CD4-positive, alpha-beta T cell treated with Interleukin-1 beta for 1 hour (primary cell): ENCODE measurements at places on chromosomes 4 and X.

DNA sequence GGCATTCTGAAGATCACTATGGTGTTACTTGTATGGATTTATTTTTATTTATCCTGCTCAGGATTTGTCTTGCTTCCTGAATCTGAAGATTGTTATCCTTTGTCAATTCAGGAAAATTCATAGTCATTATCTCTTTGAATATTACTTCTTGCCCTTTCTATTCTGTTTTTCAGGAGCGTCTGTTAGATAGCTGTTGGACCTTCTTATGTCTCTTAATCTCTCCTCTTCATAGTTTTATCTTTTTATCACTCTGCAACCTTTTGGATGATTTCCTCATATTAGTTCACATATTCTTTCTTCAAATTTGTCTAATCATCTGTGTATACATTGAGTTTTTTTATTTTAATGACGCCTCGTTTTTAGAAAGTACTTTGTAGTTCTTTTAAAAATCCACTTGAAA is 19.6 kb downstream of the WDR19 start:
- DNase-seq = no peak

- no peak for DNase-seq
Measured at GRCh38 chr4:163550869-163551267, 56.4 kb downstream of the TMA16 start.

- no peak for DNase-seq
Measured at GRCh38 chr4:129900430-129900953, 804.5 kb downstream of the C4orf33 start.

- DNase-seq = no peak
Measured at GRCh38 chr4:110675426-110675825, 52.5 kb upstream of the PITX2 start.

- no peak for DNase-seq
Measured at GRCh38 chrX:115650916-115651315, 89.9 kb downstream of the PLS3 start.

- no peak for DNase-seq
Measured at GRCh38 chr4:52028970-52029369, 8.8 kb upstream of the LRRC66 start.

DNA sequence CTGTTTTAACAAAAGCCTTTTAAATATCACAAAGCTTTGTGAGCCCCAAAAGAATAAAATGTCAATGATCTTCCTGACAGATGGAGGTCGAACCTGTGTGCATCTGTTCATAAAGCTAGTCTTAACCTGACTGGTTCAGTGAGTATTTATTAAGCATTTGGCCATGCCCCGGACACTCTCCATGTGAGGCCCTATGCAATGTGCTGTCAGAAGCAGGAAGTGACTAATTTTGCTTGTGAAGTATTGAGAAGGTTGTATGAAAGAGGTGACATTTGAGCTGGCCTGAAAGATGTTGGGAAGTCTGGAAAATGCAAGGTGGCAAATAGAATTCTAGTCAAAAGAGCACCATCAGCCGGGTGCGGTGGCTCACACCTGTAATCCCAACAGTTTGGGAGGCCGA is 171.4 kb downstream of the MSL3 start:
- no peak for DNase-seq

DNA sequence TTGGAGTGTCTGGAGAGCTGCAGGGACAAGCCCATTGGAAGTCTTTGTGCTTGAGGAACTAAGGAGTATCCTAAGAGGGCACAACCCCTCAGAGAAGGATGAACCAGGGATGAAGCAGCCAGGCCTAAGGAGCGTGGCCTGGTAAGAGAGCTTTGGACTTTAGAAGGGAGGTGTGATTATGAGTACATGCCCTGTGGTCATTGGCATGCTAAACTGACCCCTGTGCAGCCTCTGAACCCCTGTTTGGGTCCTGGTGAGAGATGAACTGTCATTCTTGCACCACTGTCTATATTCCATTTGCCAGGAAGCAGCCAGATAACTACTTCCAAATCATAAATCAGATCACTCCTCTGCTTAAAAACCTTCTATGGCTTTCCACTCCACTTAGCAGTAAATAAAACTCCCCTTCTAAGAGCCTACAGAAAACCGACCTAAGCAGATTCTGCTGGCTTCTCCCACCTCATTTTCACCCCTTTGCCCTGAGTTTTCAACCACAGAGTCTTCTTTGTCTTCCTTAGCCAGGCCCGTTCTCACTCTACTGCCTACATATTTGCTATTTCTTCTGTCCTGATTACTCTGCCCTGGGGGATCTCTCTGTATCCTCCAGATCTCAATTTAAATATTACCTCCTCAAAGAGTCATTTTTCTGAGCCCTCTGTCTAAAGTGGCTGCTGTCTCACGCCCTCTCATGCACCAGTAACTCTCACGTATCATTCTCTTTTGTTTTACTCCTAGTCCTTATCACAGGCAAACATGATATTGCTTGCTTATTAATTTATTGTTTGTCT is 56.7 kb downstream of the MID1IP1 start:
- no peak for DNase-seq

GRCh38 chr4:168881781-168882420 is 128.2 kb downstream of the CBR4 start:
- DNase-seq = no peak

DNA sequence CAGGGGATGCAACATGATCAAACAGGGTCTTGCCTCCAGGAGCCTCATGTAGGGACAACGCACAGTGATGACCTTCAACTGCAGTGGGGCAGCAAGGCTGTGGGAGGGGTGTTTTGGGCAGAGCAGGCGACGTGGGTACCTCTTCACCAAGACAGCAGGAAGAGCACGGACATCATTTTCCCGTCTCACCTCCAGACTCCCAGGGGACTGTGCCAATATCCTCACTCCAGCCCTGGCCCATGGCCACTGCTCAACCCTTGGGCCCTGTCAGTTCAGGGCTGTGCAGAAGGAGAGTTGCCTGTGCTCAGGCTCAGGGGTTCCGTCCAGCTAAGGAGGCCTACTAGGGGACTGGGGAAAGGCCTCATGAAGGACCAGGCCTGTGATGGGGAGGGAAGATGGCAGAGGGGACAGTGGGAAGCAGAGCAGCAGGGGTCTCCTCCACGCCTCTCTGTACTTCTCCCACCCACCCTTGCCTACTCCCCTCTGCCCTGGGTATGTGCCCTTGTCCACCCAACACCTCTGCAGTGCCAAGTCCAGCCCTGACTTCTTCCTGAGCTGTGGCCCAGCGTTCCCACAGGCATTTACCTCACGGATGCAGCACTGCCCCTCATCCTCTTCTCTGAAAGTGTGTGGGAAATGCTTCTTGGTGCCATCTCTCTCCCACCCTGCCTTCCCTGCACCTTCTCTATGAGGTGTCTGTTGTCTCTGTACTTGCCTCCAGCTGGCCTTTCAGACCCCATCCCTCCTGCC is 1.4 kb downstream of the IL9R start:
- DNase-seq = no peak

DNA sequence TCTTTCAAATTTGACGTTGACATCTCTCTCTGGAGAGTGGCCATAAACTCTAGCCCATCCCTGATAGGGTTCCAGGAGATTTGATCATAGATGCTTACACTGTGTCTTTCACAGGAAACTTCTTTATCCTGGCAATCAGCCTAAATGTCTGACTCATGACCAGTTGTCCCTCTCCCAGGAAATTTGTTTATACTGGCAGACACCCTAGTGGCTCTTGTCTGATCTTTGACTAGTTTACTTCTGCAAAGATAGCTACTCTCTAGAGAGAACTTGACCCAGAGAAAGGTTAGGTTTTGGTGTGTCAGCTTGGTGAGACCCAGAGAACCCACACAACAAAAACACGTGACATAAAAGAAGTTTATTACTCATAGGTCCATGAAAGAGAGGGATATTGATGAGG is 509.8 kb downstream of the CENPC start:
- DNase-seq = no peak

- DNase-seq = peak; percentile 63
Measured at GRCh38 chr4:38860788-38861424, 4.3 kb upstream of the TLR6 start.

DNA sequence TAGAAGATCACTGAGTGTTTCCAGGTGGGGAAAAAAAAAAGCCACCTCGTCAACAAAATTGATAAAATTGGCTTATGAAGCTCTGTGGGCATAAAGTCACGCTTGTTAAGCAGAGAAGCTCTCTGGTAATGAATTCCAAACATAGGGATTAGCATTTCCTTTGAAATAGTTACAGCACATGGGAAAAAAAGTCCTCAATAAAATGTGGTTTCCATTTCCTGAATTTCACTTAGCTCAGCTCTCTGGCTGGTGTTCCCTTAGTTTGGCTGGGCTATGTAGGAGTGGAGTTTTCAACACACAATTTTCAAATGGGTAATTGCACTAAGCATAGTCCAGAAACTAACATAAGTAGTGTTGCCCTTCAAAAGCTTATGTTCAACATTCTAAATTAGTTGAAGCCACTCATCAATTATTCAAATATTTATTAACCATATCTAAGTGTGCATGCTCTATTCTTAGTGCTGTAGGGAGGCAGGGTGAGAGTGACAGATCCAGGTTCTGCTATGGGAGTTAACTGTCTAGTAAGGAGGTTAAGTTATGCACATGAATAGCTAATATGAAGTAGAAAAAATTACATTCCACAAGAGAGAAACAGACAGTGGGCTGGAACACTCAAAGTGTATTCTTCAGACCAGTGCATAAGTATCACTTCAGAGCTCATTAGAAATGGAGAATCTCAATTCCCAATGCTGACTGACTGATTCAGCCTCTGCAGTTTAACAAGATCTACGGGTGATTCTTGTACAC is 445.7 kb downstream of the SMARCA1 start:
- no peak for DNase-seq

GRCh38 chr4:25308761-25309160 is 3.8 kb upstream of the ZCCHC4 start:
- DNase-seq = no peak

DNA sequence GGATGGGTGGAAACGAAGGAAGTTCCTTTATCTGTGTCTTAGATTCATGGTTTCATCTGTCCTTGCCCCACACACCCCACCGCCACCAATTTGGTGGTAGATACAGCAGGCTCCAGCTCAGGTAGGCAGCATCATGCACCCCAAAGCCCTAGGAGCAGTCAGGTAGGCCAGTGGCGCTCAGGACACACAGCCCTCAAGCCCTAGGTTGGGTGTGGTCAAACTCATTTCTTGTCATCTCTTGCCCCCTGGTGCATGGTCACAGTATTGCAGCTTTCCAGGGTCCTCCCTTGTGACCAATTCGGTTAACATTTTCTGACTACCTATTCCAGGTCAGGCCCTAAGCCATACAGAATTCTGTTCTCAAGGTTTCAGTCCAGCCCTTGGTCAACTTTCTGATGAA is 14.5 kb upstream of the PRRG3 start:
- peak; percentile 44 for DNase-seq

DNA sequence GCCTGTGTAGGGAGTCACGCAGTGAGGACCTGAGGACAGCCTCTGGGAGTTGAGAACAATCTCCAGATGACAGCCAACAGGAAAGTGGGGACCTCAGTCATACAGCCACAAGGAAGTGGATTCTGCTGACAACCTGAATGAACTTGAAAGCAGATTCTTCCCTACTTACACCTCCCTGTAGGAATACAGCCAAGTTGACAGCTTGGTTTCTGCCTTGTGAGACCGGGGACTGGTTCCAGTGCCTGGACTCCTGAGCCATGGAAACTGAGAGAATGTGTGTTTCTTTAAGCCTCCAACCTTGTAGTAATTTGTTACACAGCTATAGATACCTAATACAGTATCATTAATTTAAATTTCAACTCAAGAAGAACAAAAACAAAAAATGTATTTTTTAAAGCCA is 107.5 kb downstream of the CNKSR2 start:
- DNase-seq = no peak

DNA sequence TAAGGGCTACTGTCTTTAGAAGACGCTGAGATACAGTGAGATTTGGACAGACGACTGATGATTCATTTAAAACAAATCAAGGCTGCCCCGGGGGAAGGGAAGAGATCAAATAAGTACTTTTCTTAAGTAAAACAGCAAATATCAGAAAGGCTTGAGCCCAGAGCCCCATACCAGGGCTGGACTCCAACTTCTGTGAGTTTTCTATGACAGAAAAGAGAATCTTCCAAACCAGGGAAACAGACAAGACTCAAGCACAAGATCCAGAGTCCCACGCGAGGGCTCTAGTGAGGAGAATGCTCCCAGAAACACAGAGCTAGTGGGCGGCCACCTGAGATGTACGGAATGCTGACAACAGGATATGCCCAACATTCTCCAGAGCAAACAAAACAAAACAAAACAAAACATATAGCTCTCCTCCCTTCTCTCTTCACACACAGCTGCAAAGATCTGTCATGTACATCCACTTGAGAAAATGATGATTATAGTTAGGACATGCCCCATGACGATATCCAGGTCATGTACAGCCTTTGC is 13.1 kb downstream of the ACSL1 start:
- no peak for DNase-seq

GRCh38 chr4:3202836-3203820 is 45.8 kb upstream of the MSANTD1 start:
- DNase-seq = peak; percentile 39

- DNase-seq = no peak
Measured at GRCh38 chr4:123255971-123256370, 140.6 kb upstream of the SPRY1 start.

GRCh38 chrX:152895121-152895520 is 2.7 kb upstream of the ZNF185 start:
- no peak for DNase-seq

- no peak for DNase-seq
Measured at GRCh38 chr4:4433941-4434340, 47.0 kb downstream of the NSG1 start.

DNA sequence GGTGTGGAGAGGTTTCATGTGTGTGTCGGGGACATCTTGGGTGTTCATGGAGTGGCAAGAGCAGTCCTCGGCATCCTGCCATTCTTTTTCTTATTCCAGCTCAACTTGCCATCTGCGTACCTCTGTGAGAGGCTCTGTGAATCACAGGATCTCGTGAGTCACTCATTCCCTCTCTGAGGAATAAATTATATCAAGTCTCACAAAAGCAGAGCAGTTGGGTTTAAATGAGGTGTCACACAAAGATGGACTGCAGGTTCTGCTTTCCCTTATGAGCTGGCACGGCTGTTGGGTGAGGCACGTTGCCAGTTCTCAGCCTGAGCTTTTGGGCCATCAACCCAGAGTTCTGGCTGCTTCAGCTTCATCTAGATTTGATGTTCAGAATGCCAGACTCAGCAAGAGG is 6.8 kb upstream of the OCIAD2 start:
- DNase-seq = no peak

DNA sequence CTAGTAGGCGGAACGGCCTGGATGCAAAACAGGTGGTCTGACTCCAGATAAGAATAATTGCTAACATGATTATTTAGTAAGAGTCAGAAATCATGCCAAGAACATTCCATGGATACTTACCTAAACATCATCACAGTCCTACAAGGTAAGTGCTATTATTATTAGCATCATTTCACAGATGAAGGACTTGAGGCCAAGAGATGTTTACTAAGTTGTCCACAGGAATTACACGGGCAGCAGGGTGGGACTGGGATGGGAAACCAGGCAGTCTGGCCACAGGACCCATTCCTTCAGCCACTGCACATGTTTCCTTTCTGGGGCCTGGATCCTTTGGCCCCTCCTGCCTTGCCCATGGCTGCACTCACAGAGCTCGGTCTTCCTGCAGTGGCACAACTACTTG is 48.3 kb downstream of the ANAPC4 start:
- DNase-seq = no peak

DNA sequence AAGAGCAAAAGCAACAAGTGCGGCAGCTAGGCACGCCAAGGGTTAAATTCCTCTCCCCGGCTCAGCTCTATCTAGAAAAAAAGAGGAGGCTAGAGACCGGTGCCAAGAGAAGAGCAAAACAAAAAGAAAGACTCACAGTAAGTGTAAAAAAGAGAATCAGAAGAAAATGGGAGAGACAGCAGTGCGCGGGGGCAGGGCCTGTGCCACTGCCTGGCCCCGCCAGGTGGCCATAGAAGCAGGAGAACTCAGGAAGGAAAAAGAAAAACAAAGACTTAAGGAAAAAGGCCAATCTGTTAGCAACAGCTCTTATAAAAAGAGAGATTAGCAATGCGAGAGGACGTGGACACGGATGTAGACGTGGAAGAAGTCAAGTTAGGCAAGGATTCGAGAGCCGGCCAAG is 3.2 kb downstream of the ACOX3 start:
- DNase-seq = no peak
